ENCODE measurements at places on chromosomes 7 and 10. TPM values are rescaled to one million over a fixed set of nuclear protein-coding genes. Genes with fewer than 3 reads are reported as not detected.

- no peaks in the 10 kb centered on the region for H3K36me3 ChIP-seq
- H3K27ac ChIP-seq: peak overlapping the region; percentile 59
- no peaks in the 10 kb centered on the region for H3K27me3 ChIP-seq
- peaks cover 20% of the 10 kb centered on the region for H3K4me1 ChIP-seq
- H3K4me3 ChIP-seq: peak overlapping the region; percentile 60
- DNase-seq: no peak
Measured at GRCh38 chr7:74587435-74588126, 69.9 kb upstream of the GTF2I start.

The CC2D2B gene
- total RNA-seq: 1.2 TPM

DNA sequence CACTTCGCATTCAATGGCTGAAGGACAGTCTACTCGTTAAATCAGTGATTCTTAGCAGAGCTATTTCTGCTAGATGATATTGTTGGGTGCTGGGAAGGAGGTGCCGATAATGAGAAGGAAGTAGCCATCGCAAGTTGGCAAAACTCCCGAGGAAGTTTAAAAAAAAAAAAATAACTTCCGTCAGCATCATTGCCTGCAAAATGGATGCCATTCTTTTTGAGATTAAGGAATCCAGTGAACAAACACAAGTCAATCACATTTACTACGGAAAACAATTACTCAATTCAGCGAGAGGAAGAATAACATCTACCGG, 74.4 kb upstream of the SFMBT2 start:
- peaks cover 62% of the 10 kb centered on the region for H3K4me1 ChIP-seq
- no peaks in the 10 kb centered on the region for H3K36me3 ChIP-seq
- H3K4me3 ChIP-seq: peak overlapping the region; percentile 76
- peak overlapping the region; percentile 53 for H3K27ac ChIP-seq

DNA sequence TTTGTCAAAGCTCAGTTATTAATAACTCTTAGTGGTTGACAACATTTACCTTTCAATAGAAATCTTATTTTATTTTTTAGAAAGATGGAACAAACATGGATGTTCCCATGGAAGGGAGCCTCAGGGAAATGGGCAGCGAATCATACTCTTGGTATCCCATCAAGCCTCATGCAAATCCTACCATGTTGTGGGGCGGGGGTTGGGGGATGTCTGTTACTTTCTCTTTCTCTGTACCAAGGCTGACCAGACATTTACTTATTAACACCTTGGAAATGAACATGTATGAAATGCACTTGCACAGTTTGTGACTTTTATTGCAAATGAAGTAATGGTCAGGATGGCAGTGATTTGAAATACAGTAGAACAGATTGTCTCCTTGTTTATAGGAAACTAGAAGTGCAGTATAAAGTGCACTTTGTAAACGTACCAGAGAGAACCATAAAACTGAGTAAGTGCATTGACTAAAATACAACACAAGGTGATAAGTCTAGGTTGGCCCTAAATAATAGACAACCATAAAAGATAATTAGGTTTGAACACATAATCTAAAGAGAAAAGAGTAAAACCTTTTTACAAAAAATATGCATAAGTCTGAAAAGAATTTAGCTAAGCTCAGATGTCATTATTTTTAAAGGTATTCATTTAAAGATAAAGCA, 32.4 kb downstream of the SEMA3D start:
- DNase-seq: no peak
- H3K27ac ChIP-seq: no peak overlapping the region
- no peaks in the 10 kb centered on the region for H3K4me1 ChIP-seq
- no peak overlapping the region for H3K4me3 ChIP-seq
- no peaks in the 10 kb centered on the region for H3K27me3 ChIP-seq

DNA sequence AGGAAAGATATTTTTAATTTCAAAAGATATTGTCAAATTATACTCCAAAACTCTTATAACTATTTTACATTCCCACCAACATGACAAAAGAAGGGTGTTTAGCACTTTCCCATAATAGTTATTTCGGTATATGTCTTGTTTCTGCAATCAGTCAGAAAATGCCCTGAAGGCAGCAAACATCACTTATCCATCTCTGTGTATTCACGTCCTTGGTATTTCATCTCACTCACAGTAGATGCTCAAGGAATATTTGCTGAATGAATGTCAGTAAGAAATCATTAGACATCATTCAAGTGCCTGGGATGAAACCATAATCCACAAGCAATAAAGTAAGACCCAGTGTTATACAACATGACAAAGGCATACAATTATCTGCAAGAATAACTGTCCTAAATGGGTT, 112.7 kb downstream of the GFRA1 start:
- H3K36me3 ChIP-seq: no peaks in the 10 kb centered on the region
- no peak for DNase-seq
- H3K27ac ChIP-seq: no peak overlapping the region
- H3K27me3 ChIP-seq: no peaks in the 10 kb centered on the region

The MCM10 gene
- 3.7 TPM for total RNA-seq

DNA sequence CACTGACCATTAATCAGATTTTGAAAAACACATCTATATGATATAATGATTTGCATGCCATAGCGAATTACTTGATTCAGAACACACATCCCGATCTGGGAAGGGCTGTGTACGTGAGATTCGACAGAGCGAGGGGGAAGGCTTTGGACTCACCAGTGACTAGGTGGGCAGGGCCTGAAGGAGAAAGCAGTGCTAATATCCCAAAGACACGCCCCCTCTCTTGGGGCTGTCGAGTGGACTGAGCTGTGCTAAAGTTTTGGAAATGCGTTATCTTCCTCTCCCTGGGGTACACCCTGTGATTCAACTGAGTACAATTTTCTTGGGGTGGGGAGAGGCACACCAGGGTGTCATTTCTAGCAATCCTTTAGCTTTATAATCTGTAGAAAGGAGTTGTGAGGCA, 1.8 kb downstream of the LRRC17 start:
- H3K36me3 ChIP-seq: no peaks in the 10 kb centered on the region
- no peaks in the 10 kb centered on the region for H3K27me3 ChIP-seq
- H3K27ac ChIP-seq: no peak overlapping the region
- H3K4me1 ChIP-seq: peaks cover 4% of the 10 kb centered on the region

GRCh38 chr7:149666360-149666945, 106.9 kb downstream of the ZNF467 start:
- H3K4me1 ChIP-seq: no peaks in the 10 kb centered on the region
- no peak for DNase-seq
- H3K27me3 ChIP-seq: peaks cover 36% of the 10 kb centered on the region
- H3K27ac ChIP-seq: no peak overlapping the region
- H3K36me3 ChIP-seq: no peaks in the 10 kb centered on the region
- no peak overlapping the region for H3K4me3 ChIP-seq

The CDK1 gene
- 1.5 TPM for total RNA-seq

The TFPI2 gene
- 1.4 TPM for total RNA-seq

- DNase-seq: no peak
- no peaks in the 10 kb centered on the region for H3K27me3 ChIP-seq
- H3K36me3 ChIP-seq: no peaks in the 10 kb centered on the region
- no peak overlapping the region for H3K4me3 ChIP-seq
Measured at GRCh38 chr10:90417476-90418210, 440.2 kb downstream of the HTR7 start.

The TECPR1 gene
- 24.6 TPM for total RNA-seq

The CPN1 gene
- not detected for total RNA-seq

The LOXL4 gene
- not detected for total RNA-seq

The RNF148 gene
- not detected for total RNA-seq

- H3K4me1 ChIP-seq: peaks cover 3% of the 10 kb centered on the region
- DNase-seq: peak; percentile 34
- H3K4me3 ChIP-seq: no peak overlapping the region
- no peak overlapping the region for H3K27ac ChIP-seq
Measured at GRCh38 chr10:3043512-3044368, 23.6 kb upstream of the PFKP start.

The GPR26 gene
- total RNA-seq: not detected

- no peak overlapping the region for H3K4me3 ChIP-seq
- H3K27ac ChIP-seq: no peak overlapping the region
- H3K27me3 ChIP-seq: peaks cover 10% of the 10 kb centered on the region
- no peaks in the 10 kb centered on the region for H3K4me1 ChIP-seq
Measured at GRCh38 chr10:76303682-76304316, 872.4 kb downstream of the LRMDA start.

GRCh38 chr10:24360282-24361127, 151.6 kb downstream of the KIAA1217 start:
- no peak for DNase-seq
- H3K36me3 ChIP-seq: no peaks in the 10 kb centered on the region
- no peak overlapping the region for H3K27ac ChIP-seq
- H3K4me3 ChIP-seq: no peak overlapping the region
- no peaks in the 10 kb centered on the region for H3K4me1 ChIP-seq

DNA sequence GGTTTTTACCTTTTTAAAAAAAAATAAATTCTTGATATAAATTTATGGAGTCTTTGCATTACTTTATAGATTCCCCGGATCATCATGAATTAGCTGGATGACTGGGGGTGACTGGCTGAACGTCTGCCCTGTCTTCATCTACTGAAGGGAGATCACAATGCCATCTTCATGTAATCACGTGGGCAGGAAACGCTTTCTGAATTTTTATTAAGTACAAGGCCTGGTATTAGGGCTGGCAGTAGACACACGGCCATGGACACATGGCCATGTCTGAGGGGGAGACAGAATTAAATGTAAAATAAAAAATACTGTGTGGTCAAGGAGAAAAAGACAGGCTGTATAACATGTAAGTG, 111.2 kb downstream of the VIPR2 start:
- H3K27me3 ChIP-seq: peaks cover 22% of the 10 kb centered on the region
- H3K27ac ChIP-seq: no peak overlapping the region
- H3K36me3 ChIP-seq: no peaks in the 10 kb centered on the region
- no peak for DNase-seq
- peaks cover 4% of the 10 kb centered on the region for H3K4me1 ChIP-seq

DNA sequence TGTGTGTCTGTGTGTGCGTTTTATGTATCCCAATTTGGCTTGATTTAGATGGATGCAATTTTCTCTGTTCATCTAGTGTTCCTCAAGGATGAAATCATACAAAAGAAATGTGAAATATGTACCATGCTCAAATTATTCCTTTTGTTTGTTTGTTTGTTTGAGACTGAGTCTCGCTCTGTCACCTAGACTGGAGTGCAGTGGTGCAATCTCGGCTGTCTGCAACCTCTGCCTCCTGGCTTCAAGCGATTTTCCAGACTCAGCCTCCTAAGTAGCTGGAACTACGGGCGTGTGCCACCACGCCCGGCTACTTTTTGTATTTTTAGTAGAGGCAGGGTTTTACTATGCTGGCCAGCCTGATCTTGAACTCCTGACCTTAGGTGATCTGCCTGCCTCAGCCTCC, 11.3 kb upstream of the SHTN1 start:
- H3K4me3 ChIP-seq: no peak overlapping the region
- peaks cover 6% of the 10 kb centered on the region for H3K27me3 ChIP-seq
- H3K4me1 ChIP-seq: no peaks in the 10 kb centered on the region
- no peaks in the 10 kb centered on the region for H3K36me3 ChIP-seq
- H3K27ac ChIP-seq: no peak overlapping the region

DNA sequence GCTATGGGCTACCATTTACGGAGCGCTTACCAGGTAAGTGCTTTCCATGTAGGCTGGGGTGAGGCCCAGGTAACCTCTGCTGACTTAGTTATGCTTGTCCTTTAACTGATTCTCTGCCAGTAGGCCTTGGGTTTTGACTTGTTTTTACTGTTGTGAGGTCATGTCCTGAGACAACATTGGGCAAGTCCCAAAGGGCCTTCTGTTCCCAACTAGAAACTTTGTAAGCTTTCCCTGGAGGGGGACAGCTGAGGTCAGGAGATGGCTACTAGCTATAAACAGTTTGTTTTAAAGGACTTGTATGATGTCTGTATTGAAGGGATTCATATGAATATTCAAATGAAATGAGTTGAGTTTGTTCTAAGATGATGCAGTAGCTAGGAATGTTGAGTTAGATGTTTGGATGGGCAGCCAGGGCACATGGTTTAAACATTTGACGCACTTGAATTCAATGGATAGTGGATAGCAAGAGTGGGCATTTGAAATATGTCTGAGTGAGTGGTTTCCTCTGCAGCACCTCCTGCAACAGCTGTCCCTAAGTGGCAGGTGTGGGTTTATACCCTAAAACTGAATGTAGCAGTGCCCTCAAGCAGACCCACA, 10.0 kb upstream of the SGPL1 start:
- no peak overlapping the region for H3K4me3 ChIP-seq
- H3K36me3 ChIP-seq: no peaks in the 10 kb centered on the region
- H3K27ac ChIP-seq: no peak overlapping the region
- no peaks in the 10 kb centered on the region for H3K4me1 ChIP-seq
